ENCODE measurements at places on chromosomes 3 and 15.

DNA sequence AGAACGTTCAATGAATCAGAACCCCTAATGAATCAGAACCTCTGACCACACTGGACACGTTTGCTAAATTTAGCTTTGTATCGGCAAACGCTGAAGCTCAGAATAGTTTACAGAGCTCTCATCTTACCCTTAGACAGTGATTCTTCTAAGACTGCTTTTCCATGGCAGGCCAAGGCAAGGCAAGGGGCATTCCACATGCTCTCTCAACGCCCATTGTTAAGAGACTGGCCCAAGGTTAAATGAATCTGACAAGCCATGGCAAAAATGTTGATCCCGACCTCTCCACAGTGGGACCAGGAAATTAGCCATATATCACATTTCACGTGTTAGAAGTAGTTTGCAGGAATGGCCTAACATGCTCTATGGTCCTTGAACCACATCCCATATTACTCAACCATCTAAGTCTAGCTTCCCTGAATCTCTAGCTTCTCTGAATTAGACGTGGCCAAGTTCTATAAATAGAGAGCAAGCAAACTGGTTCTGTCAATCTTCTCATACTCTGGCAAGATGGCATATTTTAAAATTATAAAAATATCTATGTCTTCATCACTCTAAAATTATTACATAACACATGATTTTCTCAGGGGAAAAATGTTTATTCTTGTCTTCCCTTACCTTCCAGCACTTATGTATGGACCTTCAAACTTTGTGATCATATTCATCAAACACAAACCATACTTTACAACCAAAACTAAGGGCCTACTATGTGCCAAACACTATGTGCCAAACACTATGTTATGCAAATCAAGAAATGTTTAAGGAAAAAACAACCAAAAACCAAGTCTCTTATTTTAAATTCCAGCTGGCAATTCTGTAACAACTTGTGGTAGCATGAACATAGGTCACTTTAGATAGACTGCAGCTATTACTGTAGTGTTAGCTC lies 54.3 kb downstream of the AAGAB start:
- DNase-seq = no peak

DNA sequence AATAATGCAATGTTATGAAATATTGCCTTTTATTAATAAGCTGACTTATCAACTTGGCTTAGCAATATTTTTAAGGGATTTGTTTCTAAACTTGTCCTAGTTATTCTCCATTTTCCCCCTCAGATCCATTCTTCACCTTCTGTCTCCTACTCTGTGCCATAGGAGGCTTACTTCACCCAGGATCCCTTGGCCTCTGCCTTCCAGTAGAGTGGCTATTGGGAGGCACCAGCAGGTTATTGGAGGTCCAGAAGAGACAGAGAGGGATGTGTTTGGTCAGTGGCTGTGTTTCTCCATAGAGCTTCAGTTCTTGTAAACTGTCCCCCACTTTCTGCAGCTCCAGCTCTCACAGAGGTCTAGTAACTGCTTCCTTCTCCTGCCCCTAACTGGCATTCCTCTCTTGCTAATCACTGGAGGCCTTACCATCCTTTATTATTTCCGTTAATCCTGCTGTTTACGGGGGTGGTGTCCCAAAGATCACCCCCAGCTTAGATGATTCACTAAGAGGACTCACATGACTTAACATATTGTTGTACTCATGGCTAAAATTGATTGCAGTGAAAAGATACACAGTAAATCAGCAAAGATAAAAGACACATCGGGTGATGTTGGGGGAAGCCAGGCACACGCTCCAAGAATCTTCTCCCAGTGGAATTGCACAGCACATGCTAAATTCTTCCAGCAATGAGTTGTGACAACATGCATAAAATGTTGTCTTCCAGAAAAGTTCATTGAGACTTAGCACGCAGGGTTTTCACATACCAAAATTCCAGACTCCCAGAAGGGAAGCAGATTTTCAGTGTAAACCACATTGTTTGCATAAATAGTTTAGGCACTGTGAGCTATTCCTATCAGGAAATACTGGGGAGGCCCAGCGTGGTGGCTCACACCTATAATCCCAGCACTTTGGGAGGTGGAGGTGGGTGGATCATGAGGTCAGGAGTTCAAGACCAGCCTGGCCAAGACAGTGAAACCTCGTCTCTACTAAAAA lies 67.5 kb downstream of the RPL22L1 start:
- DNase-seq = peak; percentile 96

DNA sequence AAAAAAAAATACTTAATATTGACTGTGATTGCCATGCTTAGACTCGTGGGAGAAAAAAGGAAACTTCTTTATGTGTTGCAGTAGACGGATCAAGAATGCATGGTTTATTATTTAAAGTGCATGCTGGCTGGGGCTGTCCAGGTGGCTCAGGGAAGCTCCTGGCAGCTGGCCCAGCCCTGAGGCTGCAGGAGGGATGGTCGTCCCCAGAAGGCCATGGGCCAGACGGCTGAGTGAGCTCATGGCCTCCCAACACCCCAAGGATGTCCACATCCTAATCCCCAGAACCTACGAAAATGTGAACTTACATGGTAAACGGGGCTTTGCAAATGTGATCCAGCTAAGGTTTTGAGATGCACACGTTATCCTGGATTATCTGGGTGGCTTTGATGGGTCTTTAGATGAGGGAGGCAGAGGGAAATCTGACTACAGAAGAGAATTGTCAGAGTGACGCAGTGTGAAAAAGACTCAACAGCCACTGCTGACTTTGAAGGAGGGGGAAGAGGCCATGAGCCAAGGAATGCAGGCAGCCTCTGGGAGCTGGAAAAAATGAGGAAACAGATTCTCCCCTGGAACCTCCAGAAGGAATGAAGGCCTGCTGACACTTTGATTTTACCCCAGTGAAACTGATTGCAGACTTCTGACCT lies 29.8 kb downstream of the ADAMTS17 start:
- DNase-seq = no peak

DNA sequence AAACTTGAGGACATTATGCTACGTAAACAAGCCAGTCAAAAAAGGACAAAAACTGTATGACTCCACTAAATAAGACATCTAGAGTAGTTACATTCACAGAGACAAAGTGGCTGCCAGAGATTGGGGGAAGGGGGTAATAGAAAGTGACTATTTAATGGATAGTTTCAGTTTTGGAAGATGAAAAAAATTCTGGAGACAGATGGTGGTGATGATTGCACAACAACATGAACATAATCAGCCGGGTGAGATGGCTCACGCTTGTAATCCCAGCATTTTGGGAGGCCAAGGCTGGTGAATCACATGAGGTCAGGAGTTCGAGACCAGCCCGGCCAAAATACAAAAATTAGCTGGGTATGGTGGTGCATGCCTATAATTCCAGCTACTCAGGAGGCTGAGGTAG lies 40.6 kb downstream of the DPP8 start:
- no peak for DNase-seq

DNA sequence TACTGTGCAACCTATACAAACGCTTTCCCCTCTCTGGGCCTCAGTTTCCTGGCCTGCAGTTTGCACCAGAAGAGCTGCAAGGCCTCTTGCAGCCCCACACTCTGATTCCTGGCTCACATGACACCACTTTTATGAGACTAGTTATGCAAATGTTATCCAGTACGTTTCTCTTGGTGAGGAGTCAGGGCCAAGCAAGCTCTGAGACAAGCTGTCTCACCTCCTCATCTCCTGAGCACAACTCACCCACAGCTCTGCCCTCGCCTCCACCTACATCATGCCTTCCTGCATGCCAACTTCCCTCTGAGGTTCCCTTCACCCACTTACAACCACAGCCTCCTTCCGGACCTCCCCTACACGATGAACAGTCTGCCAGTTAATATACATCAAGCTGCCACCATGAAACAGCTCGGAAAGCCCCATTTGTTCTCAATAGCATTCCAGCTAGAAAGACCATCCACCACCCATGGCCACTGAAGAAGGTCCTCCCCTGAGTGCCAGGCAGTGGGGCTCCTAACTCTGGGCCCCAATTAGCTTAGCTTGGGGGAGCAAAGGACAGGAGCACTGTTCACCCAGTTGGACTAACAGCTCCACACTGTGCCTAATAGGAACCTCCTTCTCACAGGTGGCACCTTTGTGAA lies 25.0 kb downstream of the CRYGS start:
- DNase-seq = no peak

DNA sequence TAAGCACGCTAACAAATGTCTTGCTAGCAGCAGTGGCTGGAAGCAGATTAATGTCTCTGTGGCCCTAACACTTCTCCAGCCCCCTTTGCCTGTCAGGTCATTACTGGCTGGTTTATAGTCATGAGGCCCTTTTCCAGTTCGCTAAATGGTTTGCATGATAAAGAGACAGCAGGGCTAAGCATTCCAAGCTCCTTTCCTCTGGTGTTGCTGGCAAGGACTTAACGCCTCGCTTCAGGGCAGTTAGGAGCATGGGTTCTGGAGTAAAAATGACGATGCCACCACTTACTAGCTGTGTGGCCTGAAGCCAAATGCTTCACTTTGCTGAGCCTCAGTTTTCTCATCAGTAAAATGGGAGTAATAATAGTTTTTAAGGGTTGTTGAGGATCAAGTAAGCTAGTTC lies 185.9 kb downstream of the MEGF11 start:
- no peak for DNase-seq

DNA sequence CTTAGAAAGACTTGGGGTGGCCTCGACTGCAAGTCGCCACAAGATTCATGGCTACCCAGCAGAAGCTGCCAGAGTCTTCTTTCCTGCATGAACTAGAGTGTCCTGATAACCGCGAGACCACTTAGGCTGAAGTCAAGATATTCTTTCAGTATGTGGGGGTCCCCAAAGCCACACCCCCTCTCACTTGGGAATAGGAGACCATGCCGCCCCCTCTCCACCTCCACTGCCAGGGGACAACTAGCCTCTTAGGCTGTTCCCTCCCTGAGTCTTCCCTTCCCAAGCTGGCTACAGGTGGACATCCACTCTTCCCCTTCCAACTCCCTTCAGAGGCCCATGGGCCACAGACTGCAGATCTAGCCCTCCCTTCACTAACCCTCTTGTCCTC lies 1.3 kb upstream of the CCDC12 start:
- DNase-seq = no peak

DNA sequence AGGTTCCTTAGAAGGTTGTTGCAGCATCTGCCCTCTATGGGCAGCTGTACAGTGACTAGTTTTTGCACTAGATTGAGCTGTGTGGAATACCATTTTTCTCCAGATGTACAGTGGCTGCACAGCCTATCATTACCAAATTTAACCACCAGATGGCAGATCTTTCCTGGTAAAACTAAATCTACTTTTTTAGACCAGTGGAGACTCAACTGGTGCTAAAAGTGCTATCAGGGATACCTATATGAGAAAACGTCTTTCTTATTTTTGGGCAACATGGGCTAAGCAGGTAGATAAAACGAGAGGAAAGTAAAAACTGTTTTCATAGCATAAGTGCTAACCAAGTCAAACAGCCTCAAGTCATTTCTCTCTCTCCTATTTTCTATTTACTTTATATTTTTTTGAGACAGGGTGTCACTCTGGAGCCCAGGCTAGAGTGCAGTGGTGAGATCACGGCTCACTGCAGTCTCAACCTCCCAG lies 21.2 kb downstream of the IGSF10 start:
- peak; percentile 83 for DNase-seq

GRCh38 chr3:57935539-57935938 lies 72.7 kb upstream of the FLNB start:
- no peak for DNase-seq

DNA sequence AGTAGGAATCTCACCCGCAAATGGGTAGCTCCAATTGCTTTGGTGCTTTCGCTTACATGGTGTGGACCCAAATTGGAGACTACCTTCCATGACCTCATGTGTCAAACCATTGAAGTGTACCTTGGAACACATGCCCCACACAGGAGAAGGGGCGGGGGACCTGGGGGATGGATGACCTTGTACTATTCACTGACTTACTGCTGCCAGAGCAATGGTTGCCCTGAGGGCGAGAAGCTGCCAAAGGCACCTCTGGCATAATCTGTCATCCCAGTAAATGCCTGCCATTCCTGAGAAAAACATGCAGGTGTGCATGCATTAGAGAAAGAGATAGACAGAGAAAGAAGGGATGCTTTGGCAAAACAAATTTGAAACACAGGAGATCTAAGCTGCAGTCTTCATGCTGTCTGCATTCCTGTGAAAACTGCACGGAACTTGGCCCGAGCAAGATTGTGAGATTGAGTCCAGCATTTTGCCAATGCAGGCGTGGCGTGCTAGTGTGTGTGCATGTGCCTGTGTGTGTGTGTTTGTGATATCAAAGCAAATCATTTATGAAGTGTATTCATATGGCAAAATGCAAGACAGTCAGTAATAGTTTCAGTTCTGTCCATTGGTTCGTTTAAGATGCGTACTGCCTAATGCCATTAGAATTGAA lies 219.5 kb upstream of the MDFIC2 start:
- DNase-seq = no peak

- DNase-seq = no peak
These were observed 45.4 kb upstream of the GOLM2 start for GRCh38 chr15:44243141-44243540.

GRCh38 chr3:143538577-143538981 lies 309.7 kb downstream of the SLC9A9 start:
- no peak for DNase-seq

DNA sequence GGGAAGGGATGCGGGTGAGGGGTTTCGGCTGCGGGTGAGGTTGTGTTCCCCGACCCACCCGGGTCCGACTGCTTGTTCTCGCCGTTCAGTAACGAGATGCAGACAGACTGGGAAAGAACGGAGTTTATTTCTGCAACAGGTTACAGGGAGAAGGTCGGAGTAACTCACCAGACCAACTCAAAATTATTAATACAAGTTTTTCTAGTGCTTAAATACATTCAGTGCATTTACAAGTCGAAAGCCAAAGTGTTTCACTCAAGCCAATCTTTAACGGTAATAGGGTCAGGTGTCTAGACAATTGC lies 492 bp upstream of the HIGD1A start:
- no peak for DNase-seq

GRCh38 chr3:132088291-132088690 lies 53.5 kb upstream of the CPNE4 start:
- DNase-seq = no peak

DNA sequence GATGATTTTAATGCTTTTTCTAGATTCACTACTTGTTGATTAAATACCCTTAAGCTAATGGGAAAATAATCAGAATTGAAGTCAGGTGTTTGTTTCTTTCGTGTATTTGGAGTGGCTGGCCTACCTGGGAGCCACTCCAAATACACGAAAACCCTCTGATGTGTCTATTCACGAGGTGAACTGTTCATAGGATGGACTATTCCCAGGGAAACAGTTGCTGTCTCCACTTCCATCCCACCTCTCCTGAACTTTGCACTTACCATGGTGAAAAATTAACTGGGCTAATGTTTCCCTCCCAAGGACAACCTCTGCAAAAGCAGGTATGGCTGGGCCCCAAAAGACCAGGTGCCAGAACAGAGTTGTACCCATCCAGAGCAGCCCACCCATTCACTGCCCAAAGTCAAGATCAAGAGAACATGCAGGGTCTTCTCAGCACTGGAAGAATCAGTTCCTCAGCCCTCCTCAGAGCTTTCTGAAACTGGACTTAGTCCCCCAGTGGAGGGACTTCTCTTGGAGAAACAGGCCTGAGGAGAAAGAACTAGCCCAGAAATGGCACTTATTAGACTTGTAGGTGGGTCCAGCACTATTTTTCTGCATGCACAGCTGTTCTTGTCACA lies 2.9 kb upstream of the SMAD3 start:
- no peak for DNase-seq

GRCh38 chr3:24341668-24342067 lies 153.0 kb downstream of the THRB start:
- no peak for DNase-seq

Data from A172 (cell line).